ENCODE measurements at places on chromosomes 16 and 17.
A peak's percentile ranks its signal among the peaks of the same experiment; 100 is the strongest.

GRCh38 chr17:73952480-73953205 lies 250.8 kb upstream of the RPL38 start:
- peak; percentile 15 for DNase-seq

- DNase-seq: no peak
Measured at GRCh38 chr17:19763416-19763815, 15.3 kb upstream of the ALDH3A1 start.

DNA sequence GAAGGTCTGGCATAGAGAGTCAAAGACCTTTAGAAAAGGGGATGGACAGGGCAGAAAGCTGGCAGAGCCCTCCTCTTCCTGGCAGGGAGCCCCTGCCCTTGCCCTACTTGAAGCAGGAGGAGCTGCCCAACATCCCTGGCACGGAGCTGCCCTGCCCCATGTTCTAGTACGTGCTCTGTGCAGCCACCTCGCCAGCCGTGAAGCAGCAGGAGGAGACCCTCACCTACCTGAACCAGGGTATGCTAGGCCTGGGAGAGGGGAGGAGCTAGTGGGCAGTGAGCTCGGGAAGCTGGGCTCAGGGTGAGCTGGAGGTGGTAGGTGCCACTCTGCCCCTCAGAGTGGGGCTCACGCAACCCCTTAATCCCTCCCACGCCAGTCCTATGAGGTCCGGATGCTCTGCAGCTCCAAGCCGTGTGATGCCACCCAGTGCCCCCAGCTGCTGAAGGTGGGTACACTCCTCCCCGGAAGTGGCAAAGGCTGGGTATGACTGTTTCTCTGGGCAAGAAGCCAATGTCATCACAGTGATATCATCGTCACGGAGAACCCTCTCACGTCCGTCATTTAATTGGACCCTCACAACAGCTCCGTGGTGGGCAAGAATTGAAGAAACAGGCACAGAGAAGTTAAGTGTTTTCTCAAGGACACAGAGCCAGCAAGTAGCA lies 12.7 kb upstream of the STAC2 start:
- peak; percentile 90 for DNase-seq

DNA sequence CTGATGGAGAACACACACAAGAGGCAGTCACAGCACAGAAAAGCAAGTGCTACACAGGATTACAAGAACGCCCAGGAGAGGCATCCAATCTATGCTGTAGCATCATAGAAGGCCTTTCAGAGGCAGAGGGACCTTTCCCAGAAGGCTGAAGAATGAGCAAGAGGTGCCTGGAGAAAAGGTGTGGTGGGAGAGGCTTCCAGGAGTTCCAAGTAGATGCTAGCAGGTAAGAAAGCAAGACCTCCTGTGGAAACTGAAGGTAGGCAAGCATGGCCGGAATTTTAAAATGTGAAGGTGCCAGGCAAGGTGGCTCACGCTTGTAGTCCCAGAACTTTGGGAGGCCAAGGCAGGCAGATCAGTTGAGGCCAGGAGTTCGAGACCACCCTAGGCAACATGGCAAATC lies 2.1 kb downstream of the ARHGAP17 start:
- no peak for DNase-seq

- no peak for DNase-seq
Measured at GRCh38 chr17:39688475-39688835, 598 bp upstream of the PGAP3 start.

- DNase-seq: peak; percentile 6
Measured at GRCh38 chr17:20010099-20010863, 1.1 kb downstream of the SPECC1 start.

- no peak for DNase-seq
Measured at GRCh38 chr16:4556112-4556511, at the start of gene C16orf96. Gene C16orf96 (plus strand): TSS chr16:4556340. CDS start chr16:4556490, 150 bp downstream.
